Stimulated activated CD8-positive, alpha-beta memory T cell treated with anti-CD3 and anti-CD28 coated beads, Interleukin-15, amount 100 ng/mL, for 48 hours (primary cell): ENCODE measurements at places on chromosomes 3 and 15.

- no peak for DNase-seq
Measured at GRCh38 chr3:120764206-120764605, 21.7 kb downstream of the GTF2E1 start.

- DNase-seq: no peak
Measured at GRCh38 chr15:41984622-41985021, 12.3 kb upstream of the EHD4 start.

DNA sequence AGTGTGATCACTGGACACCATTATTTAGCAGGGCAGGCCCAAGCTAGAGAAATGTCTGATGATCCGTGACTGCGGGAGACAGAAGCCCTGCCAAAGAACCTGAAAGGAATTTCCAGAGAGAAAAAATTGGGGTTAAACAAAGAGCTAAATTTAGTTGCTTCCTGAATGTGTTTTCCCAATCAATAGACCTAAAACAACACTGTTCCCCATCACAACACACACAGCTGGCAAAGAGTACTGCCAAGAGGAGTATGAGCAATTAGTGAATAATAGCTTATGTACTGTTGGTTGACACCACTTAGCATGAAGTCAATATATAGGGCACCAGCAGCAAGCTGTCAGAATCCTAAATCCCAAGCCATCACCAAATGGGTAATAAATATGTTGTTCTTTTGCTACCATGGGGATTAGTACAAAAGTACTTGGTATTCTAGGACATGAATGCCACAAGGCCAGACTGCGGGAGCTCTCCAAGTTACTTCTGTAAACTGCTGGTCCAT lies 35.7 kb downstream of the CLK3 start:
- DNase-seq: no peak

DNA sequence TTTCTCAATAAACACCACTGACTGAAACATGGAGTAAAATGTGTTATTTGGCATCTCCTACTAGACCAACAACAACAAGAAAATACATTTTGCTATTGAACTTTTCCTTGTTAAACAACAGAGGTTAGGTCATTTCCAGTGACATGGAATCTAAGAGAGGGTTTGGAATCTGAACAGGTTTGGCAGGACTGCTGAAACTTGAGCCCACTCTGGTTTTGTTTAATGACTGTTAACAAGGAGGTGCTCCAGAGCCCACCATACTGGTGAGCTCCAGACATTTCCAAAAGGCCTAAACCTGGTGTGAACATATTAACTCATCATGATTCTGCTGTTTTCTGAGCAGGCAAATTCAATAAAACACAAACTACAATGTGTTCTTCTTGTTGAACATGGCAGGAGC lies 330.7 kb upstream of the TRIM42 start:
- no peak for DNase-seq

DNA sequence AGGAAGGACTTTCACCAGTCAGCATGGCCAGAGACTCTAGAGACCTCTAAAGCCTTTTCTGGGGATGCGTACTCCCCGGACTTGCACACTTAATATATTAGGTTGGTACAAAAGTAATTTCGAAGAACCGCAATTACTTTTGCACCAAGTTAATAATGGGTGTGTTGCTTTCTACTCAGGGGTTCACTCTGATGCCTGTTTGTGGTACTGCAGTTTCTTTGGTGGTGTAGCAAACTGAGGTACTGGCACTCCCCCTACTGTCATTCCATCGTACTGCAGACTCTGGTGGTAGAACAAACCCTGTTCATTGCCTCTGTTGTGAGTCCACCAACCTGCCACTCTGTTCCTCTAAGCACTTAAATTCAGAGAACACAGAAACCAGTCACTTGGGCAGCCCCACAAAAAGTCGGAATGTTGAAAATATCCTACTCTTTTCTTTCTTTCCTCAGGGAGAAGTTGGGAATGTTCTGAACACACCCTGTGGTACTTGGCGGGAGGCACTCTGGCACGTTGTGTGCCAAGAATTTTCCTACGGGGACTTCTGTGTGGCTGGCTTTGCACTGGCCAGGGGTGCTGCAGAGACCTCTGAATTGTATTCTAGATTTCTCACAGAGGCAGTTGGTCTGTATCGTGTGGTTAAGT lies 46.3 kb downstream of the GABRG3 start:
- DNase-seq: peak; percentile 10

DNA sequence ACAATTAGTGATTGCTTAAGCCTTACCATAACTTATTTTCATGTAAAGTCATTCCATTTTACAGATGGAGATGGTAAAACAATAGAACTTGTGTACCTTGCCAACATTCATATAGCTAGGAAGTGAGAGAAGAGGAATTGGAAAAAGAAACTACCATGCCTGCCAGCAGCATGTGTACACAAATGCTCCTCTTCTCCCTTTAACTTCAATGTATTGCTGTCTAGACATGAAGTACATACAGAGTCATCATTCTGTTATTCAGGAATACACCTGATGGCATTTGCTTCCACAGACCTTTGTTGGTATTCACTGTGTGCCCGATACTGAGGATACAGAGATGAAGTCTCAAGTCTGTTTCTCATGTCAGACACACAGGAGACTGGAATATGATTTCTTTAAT lies 7.1 kb upstream of the TMEM207 start:
- DNase-seq: no peak

DNA sequence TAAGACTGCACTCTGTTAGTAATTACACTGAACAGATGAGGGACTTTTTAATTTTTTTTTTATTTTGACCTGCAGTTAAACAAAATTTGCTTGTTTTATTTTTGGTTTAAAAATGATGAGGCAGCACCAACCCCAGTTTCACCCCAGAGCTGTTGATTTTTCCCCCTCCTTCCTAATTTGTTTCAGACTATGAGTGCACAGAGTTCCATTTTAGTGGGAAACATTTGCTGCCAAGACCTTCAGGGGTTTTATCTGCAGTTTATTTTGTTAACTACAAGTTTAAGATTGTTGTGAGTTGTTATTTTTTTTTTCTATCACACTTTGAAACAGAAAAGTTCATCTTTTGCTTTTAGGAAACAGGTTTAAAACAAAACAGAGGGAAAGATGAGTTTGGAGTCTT lies 455.9 kb upstream of the NR2F2 start:
- DNase-seq: no peak

- DNase-seq: no peak
Measured at GRCh38 chr15:58962662-58963565, 24.5 kb upstream of the RNF111 start.

GRCh38 chr3:16061491-16061890 lies 113.0 kb upstream of the GALNT15 start:
- DNase-seq: no peak

GRCh38 chr3:190258634-190259033 lies 63.6 kb downstream of the CLDN1 start:
- DNase-seq: no peak

DNA sequence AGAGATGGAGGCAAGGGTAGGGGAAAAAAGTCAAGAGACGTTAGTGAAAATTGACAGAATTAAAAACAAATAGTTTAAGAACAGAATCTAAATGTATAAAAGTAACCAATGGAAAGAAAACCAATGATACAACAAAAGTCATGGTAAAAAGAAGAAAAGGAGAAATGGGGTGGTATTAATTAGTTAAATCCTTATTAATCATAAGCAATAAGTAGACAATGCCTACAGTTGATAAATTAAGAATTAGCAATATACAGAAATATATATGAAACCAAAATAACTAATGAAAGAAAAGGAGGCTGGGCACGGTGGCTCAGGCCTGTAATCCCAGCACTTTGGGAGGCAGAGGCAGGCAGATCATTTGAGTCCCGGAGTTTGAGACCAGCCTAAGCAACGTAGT lies 23.8 kb downstream of the EPM2AIP1 start:
- no peak for DNase-seq

GRCh38 chr15:74799856-74800558 lies 12.6 kb upstream of the LMAN1L start:
- peak; percentile 77 for DNase-seq

DNA sequence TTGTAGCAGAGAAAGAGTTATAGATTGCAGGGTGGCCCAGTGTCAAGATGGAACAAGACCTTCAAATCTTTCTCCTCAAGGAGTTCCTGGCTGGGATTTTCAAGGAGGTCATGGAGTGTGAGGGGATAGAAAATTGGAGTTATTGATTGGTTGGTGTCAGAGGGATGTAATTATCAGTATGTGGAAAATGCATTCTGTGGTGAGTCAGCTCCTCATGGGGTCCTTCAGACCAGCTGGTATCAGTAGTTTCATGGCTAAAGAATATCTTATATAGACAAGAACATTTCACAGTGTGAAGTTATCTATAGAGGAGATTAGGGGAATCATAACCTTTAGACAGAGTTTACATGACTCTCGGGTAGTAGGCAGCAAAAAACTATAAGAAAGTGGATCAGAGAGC lies 1114.0 kb upstream of the GBE1 start:
- no peak for DNase-seq

DNA sequence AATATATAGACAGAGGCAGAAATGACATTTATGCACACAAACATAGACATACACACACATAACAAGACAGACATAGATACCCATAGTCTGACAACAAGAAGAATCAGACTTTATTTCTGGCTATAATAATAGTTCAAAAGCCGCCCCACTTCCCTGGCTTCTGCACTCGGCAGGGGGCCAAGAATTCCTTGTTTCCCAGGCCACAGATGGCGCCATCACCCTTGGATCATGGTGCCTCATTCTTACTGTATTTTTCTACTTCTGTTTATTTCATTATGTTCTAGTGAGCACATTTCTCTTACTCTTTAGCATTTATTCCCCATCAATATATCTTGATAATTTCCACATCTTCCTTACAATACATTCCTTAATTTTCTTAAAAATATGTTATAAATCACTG lies 387.5 kb downstream of the NLGN1 start:
- DNase-seq: no peak

DNA sequence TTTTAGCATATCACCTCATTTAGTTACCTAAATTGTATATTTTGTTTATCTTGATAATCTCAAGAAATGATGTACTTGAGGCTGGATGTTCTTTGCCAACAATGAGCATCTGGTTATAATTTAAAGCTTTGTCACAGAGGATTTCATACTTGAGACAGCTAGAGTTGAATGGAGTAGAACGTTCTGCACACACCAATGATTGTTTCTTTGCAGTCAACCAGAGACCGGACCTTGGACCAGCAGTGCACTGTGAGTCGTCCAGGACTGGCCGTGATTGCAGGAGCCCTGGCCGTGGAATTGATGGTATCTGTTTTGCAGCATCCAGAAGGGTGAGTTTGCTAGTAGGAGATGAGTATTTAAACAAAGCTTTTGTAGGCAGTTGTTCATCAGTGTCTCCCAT lies 90.4 kb downstream of the ATG7 start:
- no peak for DNase-seq

DNA sequence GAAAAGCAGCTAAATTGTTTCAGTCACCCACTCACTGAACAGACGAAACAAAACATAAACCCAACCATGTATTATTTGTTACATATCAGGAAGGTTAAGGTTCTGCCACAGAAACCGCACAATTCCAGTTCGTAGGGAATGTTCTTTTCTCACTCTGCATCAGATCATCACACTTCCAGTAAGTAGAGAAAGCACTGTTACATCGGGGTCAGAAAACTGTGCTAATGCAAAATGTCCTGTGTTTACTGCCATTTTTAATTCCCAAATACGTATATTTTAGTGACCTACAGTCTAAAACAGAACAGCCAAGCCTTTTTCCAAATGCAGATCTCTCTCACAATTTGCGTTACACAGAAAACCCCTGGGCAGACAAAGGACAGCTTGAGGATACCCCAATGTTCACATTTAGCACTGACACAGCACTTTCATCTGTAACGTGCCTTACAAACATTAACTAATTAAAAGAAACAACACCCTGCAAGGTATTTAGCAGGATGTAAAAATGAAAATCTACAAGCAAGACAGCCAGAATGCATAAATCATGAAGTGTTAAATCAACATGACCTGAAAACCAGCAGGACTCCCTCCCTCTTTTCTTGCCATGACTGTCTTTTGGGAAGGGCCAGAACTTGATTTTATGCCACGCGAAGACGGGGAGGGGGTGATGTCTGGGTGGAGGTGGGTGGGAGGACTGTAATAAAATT lies 34.8 kb upstream of the SKIL start:
- DNase-seq: no peak

DNA sequence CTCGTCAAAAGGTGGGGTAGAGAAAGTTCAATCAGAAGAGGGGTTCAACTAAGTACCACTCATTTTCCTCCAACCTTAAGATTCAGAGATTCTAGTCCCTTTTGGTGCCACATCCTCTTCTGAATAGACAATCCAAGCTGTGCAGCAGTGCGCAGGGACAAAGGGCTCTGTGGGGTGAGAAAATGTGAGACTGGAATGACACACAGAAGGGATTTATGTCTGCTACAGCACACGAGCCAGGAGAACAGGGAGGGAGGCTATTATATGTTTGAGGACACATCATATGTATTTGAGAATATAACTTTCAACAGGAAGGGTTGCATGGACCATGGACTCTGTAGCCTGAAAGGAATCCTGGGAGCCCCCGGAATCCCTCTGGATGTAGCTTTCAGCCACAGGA lies 33.0 kb downstream of the LSM3 start:
- no peak for DNase-seq

GRCh38 chr15:36066757-36067156 lies 512.7 kb upstream of the CDIN1 start:
- DNase-seq: no peak

DNA sequence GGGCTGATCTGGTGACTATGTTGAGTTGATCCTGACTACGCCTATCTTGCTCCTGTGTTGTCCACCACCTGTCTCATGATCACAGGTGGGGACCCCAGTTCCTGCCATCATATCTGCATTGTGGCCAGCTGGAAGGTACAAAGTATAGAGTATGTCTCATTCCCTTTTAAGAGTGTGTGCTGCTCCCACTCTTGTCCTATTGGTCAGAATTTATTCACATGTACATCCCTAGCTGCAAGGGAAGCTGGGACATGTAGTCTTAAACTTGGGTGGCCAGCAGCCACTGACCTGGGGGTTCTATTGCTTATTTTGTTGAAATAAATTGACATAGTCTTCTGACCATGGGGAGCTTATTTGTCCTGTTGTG lies 373.1 kb downstream of the PTPRG start:
- DNase-seq: no peak

DNA sequence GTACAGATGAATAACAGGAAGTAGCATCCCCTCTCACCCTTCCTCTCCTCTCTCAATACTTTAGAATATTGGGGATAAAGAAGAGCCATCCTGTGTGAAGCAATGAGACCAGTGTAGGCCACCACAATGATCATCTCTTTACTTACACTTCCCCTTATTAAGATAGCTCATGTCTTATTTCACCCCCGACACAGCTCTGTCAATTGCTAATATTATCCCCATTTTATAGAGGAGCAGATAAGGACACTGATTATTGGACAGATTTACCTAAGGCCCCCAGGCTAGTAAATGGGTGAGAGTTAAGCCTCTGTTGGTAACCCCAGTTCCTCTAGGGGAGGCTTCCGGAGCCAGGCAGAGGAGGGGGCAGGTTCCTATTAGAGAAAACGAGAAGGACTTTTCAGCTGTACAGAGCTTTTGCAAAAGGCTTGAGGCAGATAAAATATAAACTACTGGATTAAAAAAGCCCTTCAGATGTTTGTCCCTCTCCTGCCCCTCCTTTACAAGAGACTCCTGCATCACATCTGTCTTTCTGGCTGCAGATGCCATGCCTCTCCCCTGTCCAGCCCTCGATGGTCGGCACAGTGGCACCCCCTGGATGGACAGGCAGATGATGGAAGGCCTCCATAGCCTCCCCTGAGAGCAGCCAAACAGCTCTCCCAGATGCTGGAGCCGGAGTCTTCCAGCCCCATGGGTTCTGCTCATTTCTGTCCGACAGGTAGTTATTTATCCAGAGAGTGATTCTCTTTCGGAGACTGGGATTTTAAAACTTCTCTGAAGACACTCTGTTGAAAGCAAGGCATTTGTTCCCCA lies 49.4 kb upstream of the LCTL start:
- DNase-seq: no peak

GRCh38 chr3:64684715-64685261 lies 3.0 kb downstream of the ADAMTS9 start:
- no peak for DNase-seq

- DNase-seq: no peak
Measured at GRCh38 chr3:74349015-74349414, 265.4 kb downstream of the CNTN3 start.
